Right ventricle myocardium inferior (tissue), 1 donor: ENCODE measurements at places on chromosomes 5 and 9. TPM values are rescaled to one million over a fixed set of nuclear protein-coding genes. Genes with fewer than 3 reads are reported as not detected.

LURAP1L gene
- total RNA-seq: 1.9 TPM

GRCh38 chr9:136960212-136960937, 8.3 kb downstream of the LCN12 start:
- no peak for DNase-seq

DNA sequence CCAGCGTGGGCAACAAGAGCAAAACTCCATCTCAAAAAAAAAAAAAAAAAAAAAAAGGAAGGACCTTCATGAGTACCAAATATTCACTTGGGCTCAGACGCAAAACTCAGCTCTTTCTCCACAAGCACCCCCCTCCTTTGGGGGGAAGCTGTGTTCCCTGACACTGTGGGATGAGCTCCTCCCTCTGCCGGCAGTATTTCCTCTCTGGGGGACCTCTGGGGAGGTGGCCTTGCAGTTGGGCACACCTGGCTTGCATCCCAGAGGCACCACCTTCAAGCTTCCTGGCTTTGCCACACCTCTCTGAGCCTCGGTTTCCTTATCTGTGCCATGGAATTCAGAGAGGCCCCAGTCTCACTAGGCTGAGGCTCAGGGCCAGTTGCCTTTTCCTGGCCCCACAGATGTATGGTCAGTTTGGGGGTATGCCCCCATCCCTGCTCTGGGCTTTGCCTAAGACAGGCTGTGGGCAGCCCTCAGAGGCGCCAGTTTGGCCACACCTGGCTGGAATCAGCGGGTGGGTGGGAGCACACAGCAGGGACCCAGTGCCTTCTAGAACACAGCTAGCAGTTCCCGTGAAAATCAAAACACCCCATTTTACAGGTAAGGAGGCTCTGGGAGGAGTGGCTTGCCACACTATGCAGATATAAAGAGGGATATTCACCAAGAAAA, 157.5 kb upstream of the IER5L start:
- DNase-seq: no peak

EDIL3 gene
- 1.7 TPM for total RNA-seq
